RPMI7951 (cell line): ENCODE measurements at places on chromosomes 6 and 20. TPM values are rescaled to one million over a fixed set of nuclear protein-coding genes. Genes with fewer than 3 reads are reported as not detected.

Gene BACH2
- total RNA-seq, result 1.4 and 2.0 TPM in 2 replicates

Gene EDN1
- 0.72 and 0.88 TPM in 2 replicates for total RNA-seq

Gene FOXC1
- total RNA-seq, result 1.7 and 2.0 TPM in 2 replicates

Gene RBM24
- 4.5 and 4.7 TPM in 2 replicates for total RNA-seq

Gene CDH4
- total RNA-seq, result 0.12 and 0.29 TPM in 2 replicates

Gene TNF
- total RNA-seq, result 1.7 TPM in 2 replicates

Gene ZNF133
- 25.9 and 29.7 TPM in 2 replicates for total RNA-seq

Gene RIPOR2
- 0.68 and 0.72 TPM in 2 replicates for total RNA-seq

Gene CLPSL2
- total RNA-seq, result not detected in 2 replicates

Gene NEURL2
- 3.0 and 5.5 TPM in 2 replicates for total RNA-seq

Gene MATN4
- total RNA-seq, result 0.10 TPM in 1 of 2 replicates, not detected in the other

Gene CGAS
- total RNA-seq, result 13.8 and 20.5 TPM in 2 replicates

Gene PTCRA
- total RNA-seq, result not detected in 2 replicates

Gene KCNK15
- not detected in 2 replicates for total RNA-seq

Gene MYBL2
- 53.1 and 53.5 TPM in 2 replicates for total RNA-seq

Gene PKHD1
- not detected in 2 replicates for total RNA-seq

Gene FAM83C
- not detected in 2 replicates for total RNA-seq

Gene OOEP
- total RNA-seq, result not detected in 2 replicates

Gene TPX2
- total RNA-seq, result 293 and 312 TPM in 2 replicates

Gene HLA-E
- 142 and 156 TPM in 2 replicates for total RNA-seq

Gene PKIB
- total RNA-seq, result 0.72 TPM in 1 of 2 replicates, not detected in the other

Gene SIRPB2
- not detected in 2 replicates for total RNA-seq

Gene CLIC5
- total RNA-seq, result 0.10 TPM in 1 of 2 replicates, not detected in the other

Gene DAAM2
- 4.0 and 5.4 TPM in 2 replicates for total RNA-seq

Gene MUCL3
- not detected in 2 replicates for total RNA-seq

Gene CD93
- under 0.01 TPM in 1 of 2 replicates, not detected in the other for total RNA-seq

Gene MAP3K5
- 6.2 and 6.3 TPM in 2 replicates for total RNA-seq

Gene C20orf204
- total RNA-seq, result 0.36 and 1.7 TPM in 2 replicates

Gene BPIFB2
- total RNA-seq, result not detected in 2 replicates

Gene HELZ2
- total RNA-seq, result 13.3 and 23.4 TPM in 2 replicates

Gene SLC22A16
- not detected in 2 replicates for total RNA-seq

Gene TEAD3
- 5.6 and 6.1 TPM in 2 replicates for total RNA-seq

Gene PRDM1
- 4.7 TPM in 2 replicates for total RNA-seq

Gene SMLR1
- not detected in 2 replicates for total RNA-seq

Gene ENPP3
- total RNA-seq, result 0.48 and 1.9 TPM in 2 replicates
